ENCODE measurements at places on chromosomes 11 and 22.

- DNase-seq, result no peak
Measured at GRCh38 chr22:21961886-21962654, 9.4 kb upstream of the PPM1F start.

GRCh38 chr11:73298233-73298632 lies 9.8 kb upstream of the ARHGEF17 start:
- no peak for DNase-seq

- DNase-seq, result no peak
Measured at GRCh38 chr22:20809538-20810185, 35.7 kb downstream of the SERPIND1 start.

- no peak for DNase-seq
Measured at GRCh38 chr11:125542709-125543108, 26.6 kb upstream of the EI24 start.

- DNase-seq, result peak; percentile 23
Measured at GRCh38 chr11:69122630-69123431, 32.9 kb upstream of the SMIM38 start.

DNA sequence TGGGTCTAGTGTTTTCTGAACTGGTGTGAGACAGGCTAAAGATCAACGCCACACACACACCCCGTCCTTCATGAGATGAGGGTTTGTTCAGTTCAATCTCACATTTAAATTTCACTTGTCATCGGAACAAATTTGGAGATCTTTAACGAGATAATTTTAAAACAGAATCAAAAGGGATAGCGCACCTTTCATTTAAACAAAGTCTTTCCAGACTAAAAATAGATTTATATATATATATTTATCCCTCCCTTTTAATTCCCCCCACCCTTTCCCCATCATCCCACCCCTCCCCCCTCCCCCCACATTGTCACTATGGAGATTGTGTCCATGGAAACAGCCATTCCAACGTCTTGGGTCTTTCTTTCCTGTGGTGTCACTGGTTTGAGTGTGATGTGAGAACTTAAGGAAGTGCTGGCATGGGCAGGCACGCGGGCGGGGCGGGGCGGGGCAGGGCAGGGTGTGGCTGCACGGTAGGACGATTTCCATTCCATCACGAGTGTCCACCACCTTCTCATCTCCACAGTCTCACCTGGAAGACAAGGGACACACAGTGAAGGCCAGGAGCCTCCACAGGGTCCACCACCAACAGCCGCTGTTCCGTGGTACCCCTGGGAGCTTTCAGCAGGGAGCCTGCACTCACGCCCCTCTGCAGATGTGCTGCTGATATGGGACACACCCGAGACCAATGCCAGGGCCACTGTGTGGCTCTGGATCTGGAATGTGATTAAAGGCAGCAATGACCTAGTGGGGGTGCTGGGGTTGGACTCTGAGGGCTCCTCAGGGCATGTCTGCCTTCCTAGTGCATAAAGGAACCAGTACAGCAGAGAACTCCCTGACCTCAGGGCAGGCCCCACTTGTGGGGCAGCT lies 30.5 kb upstream of the CYP2D6 start:
- no peak for DNase-seq

GRCh38 chr11:100686476-100687053 lies 523 bp upstream of the ARHGAP42 start:
- no peak for DNase-seq

DNA sequence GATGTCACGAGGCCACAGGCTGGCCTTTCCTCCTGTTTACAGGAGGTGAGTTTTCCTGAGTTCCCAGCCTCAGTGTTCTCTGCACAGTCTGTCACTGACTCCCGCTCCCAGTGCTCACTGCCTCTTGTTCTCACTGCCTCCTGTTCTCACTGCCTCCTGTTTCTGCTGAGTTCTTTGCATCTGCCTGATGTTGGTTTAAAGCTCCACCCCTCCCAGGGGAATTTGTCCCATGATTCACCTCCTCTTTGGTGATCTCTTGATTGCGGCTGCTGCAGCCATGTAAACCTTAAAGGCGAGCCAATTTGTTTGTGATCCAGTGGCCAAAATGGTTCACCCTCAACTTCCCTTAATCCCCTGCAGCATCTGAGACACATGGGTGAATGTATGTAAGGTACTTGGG lies 6.0 kb upstream of the TUBA8 start:
- DNase-seq, result no peak

DNA sequence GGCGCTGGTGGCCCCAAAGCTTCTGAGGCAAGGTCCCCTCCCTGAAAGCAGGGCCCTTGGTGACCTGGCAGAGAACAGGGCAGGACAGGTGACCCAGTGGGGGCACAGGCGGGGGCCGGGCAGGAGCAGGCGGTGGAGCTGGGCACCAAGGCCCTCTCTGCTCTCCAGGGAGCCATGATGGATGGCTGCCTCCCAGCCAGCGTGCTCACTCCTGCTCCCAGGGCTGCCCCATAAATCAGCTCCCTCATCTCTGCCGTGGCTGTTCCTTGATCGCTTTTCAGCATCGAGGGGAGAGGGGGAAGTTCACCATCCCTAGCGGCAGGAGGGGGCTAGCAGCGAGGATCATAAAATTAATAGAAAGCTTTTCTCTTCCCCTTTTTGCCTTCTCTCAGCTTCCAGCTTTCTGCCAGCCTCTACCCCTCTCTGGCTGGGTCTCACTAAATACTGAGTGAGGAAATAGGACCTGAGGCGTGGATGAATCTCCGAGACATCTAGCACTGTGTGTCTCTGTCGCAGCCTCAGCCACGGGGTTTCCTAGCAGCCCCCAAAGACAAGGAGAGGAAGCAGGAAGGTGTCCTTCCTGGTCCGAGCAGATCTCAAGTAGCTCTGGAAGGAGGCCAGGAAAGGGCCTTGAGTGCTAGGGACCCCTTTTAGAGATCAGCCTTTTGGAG lies 22.2 kb upstream of the ELFN2 start:
- DNase-seq, result no peak

DNA sequence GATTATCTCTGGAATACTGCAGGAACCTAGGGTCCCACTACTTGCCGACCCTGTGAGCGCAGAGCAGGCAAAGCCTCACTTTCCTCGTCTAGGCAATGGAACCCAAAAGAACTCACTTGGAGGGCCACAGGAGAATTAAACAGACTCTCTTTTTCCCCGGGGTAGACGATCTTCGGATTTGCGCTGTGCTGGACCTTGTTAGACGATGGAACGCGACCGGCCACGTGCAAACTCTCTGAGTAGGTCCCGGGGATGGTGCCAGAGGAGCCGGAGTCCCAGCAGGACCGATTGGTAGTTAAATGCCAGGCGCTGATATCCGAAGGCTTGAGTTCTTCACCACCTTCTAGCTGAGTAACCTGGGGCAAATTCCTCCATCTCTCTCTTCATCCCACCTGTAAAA lies 1.0 kb upstream of the SLC1A2 start:
- DNase-seq, result peak; percentile 30

- DNase-seq, result no peak
Measured at GRCh38 chr11:85759915-85760314, 51.0 kb downstream of the SYTL2 start.

DNA sequence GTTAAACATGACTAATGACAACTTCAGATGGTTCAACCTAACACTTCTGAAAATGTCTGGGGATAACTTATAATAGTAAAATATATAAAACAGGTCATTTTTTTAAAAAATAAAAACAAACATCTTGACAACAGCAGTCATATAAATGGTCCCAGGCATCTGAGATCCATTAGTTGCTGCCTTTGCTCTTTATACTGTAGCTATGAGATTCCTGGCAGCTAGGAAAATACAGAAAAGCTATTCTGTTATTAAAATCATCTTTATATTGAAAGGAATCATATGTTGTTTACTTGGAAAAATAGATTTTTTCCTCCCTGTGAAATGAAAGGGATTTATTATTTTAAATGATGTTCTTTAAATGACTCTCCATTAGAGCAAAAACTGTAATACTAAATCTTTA lies 55.7 kb upstream of the DEUP1 start:
- no peak for DNase-seq

- DNase-seq, result no peak
Measured at GRCh38 chr11:74205181-74205580, 34.1 kb downstream of the PPME1 start.

DNA sequence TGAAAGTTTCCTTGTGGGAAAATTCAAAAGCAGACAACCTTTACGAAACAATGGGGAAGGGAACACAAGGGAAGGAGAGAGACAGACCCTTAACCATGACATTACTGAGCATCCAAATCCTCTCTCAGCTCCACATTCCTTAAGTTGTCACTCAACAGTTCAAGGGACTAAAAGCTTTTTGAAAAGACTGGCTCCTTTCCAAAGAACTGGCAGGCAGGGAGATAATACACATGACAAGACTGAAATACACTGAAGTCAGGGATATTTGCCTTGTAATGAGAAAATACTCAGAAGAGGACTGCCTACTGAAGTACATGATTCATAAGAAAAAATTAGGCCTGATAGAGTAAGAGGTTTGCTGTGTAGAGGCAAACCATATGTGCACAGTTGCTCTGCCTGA lies 69.1 kb downstream of the SMCO4 start:
- no peak for DNase-seq

GRCh38 chr11:65090628-65091027 lies 5.4 kb upstream of the VPS51 start:
- DNase-seq, result no peak

DNA sequence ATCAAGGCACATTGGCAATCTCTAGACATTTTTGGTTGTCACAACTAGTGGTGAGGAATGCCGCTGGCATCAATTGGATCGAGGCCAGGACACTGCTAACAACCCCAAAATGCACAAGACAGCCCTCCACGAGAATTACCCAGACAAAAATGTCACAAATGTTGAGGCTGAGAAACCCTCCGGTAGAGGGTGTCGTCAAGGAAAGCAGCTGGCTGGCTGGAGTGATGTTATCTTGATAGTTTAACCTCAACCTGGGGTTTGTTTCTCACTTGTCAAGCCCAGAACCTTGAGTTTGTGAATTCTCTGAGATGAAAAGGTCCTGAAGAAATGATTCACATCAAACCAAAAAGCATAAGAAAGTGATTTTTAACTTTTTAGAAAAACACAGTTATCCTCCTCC lies 21.1 kb upstream of the TMPRSS13 start:
- DNase-seq, result no peak

DNA sequence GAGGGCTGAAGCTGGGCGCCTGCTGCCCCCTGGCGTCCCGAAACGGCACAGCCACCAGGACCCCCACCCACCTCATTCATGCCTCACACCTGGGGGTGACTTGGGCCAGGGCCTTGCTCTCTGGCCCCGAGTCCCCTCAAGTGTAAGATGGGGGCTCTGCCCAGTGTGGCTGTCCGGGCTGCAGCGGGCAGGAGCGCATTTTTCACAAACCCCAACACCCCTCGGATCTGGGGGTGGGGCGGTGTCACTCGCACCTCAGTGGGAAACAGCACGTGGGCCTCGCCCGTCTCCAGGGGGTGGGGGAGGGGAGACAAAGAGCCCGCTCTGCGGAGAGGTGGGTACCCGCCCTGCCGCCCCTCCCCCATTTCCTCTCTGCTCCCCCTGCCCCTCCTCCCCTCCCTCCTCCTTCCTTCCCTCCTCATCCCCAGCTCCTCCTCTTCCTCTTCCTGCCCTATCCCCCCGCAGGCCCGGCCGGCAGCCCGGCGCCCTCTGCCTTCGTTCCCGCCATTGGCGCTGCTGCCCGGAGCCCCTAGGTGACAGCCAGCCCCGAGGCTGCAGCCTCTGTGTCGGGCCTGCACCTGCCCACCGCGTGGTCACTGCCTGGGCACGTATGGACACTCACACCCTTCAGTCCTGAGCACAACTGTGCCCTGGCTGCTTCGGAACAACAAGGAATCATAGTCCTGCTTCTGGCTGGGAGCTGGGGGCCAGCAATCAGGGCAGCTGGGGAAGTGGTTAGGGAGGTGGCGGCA lies 6.8 kb upstream of the CDKN1C start:
- no peak for DNase-seq

DNA sequence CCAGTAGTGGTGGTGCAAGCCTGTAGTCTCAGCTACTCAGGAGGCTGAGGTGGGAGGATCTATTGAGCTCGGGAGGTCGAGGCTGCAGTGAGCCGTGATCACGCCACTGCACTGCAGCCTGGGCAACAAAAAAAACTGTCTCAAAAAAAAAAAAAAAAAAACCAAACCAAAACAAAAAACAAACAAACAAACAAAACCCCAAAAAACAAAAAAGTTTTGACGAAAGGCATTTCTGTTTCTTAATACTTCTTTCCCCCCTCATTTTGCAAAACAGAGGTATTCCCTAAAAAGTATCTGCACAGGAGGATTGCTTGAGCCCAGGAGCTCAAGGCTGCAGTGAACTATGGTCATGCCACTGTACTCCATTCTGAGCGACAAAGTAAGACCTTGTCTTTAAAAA lies 11.2 kb downstream of the HIRA start:
- no peak for DNase-seq

DNA sequence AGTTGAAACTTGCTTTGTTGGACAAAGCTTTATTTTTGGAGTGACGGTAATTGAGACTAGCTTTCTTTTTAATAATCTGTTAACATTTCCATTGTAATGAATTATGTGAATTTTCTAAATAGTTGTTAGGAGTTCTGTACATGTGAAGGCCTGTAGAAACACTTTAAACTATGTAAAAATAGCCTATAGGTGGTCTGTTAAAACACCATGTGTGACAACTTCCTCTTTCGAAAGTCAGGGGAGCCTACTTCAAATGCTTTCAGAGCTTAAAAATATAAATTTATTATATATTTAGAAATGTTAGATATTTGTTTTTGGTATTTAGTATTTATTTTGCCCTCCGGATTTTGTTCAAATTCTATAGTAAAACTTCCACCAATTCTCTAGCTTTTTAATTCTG lies 28.7 kb downstream of the DDIAS start:
- DNase-seq, result no peak

GRCh38 chr22:29443452-29443851 lies 5.1 kb downstream of the RFPL1 start:
- no peak for DNase-seq

GRCh38 chr11:87491381-87491780 lies 453.6 kb downstream of the TMEM135 start:
- DNase-seq, result no peak

DNA sequence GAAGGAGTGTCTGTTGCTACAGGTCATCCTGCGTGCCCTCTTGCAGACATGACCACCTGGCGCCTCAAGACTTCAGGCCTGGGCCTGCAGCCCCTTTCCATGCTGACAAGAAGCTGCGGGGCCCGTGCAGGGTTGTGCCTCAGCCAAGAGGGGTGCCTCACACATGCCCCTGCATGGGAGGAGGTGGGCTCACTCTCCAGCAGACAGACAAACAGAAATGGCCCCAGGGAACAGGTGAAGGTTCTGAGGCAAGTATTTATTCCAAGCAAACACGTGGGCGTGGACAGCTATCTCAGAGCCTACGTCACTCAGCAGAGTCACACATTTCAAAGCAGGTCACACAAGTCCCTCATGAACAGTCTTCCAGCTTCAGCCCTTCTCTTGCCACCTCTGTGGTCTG lies 5.9 kb upstream of the SYCE3 start:
- DNase-seq, result no peak

GRCh38 chr11:78228467-78228866 lies 39.7 kb downstream of the USP35 start:
- peak; percentile 35 for DNase-seq
